ENCODE measurements at places on chromosomes 5 and 9.

DNA sequence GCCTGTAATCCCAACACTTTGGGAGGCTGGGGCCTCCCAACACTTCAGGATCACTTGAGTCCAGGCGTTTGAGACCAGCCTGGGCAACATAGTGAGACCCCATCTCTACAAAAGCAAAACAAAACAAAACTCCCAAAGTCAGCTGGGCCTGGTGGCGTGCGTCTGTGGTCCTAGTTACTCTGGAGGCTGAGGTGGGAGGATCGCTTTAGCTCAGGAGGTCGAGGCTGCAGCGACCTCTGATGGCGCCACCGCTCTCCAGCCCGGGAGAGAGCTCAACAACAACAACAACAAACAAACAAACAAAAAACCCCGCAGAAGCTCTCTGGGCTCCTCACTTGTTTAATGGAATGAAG lies 528 bp downstream of the ACOT12 start:
- no peak for DNase-seq

DNA sequence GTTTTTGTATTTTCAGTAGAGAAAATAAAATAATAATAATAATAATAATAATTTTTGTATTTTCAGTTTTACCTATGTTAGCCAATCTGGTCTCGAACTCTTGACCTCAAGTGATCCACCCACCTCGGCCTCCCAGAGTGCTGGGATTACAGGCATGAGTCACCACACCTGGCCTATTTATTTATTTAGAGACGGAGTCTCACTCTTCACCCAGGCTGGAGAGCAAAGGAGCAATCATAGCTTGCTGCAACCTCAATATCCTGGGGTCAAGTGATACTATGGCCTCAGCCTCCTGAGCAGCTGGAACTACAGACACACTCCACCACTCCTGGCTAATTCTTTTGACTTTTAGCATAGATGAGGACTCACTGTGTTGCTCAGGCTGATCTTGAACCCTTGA lies 167.5 kb downstream of the TLE1 start:
- no peak for DNase-seq

GRCh38 chr9:127520941-127521918 lies 69.9 kb downstream of the LRSAM1 start:
- no peak for DNase-seq

DNA sequence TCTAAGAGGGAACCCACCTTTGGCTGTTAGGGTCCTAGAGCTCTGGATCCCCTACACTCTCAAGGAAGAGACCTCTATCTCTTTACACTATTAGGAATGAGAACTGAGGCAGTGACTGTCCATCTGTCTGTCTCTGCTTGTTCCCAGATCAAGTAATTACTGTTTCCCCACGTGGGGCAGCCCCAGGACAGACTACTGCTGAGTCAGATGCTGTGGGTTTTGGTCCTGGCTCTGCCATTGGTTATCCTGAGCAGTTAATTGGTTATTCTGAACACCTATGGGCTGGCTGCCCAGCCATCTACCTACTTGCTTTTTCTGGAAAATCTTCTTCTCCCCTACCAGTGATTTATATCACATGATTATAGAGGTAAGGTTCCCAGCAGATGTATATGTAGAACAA lies 33.3 kb downstream of the FBXO10 start:
- no peak for DNase-seq

DNA sequence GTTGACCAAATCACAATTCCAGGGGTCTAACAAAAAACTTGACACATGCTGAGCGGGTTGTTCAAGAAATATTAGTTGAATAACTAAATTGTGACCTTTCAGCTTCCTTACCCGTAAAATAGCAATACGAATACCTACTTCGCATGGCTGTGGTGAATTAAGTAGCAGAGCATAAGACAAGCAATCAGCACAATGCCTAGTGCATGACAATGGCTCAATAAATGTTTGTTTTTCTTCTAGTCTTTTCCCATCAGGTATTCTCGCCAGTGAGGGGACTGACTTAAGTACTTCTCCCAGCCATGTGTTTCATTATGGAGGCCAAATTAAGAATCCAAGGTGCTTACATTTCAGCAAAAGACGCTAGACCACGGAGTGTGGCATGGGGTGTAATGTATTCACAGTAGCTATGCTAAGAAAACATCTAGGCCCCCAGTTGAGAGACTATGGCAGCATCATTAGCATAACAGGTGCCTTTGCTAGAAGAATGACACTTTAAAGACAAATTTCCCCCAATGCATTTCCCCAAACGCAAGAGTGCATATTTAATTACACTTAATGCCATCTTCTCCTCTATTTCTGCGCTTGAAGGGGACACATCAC lies 145.9 kb downstream of the ASTN2 start:
- no peak for DNase-seq

DNA sequence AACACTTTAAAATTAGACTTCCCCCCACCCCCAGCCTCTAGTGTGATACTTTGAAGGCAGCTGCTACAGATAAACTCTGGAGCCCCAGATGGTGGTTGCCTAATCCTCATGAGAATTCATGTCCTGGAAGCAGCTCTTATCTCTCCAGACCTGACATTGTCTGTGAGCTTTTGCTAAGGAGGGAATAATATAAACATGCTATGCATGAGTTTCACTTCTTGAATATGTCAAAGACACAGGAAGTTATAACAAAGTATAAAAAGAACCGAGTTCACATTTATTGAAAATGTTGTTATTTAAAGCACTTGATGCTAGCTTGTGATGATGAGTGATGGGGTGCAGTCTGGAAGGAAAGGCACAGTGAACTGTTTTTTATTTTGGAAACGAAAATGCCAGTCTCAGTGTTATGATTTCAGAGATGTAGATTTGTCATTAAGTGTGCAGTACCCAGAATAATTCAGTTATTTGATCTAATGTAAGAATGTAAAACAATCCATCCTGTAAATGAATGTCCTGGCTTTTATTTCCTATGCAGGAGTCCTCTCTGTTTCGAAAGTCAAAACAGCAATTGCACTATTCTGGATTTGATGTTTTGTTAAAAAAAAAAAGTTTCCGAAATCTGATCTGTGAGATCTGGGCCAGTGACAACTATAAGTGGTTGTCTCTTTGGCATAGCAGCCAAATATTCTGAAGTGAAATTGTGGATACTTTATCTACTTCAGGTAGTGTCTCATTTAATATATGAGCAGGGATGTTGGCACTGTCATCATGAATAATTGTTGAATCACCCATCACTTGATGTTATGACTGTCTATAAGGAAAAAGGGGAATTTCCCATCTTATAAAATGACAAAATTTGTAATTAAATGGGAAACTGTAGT lies 77.0 kb downstream of the ZCCHC7 start:
- no peak for DNase-seq

DNA sequence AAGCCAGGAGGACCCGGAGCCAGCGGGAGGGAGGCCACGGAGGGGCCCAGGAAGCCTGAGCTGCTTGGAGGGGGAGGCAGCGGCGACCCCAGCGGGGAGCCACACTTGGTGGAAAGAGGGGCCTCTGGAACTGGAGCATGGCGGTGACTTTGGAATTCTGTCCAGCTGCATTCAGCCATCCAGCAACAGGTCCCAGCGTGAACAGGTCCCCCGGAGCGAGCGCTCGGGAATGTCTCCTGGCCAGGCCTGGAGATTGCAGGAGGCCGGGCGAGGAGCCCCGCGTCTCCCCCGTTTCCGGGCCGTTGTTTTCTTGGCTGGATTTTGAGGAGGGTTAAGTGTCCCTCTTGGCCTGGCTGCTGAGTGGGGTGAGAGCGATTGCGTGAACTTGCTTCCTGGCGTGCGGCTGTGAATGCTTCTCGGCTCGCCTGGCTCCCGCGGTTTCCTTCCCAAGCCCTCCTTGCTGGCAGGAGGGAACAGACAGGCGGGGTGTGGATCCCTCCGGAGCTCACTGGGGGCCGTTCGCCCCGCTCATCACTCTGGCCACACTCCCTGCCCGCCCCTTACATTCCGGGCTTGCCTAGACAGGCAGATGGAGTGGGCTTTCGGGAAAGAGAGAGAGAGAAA lies 125.3 kb upstream of the IRX4 start:
- DNase-seq: no peak

GRCh38 chr9:120928015-120928482 lies 1.5 kb upstream of the TRAF1 start:
- DNase-seq: peak; percentile 53

DNA sequence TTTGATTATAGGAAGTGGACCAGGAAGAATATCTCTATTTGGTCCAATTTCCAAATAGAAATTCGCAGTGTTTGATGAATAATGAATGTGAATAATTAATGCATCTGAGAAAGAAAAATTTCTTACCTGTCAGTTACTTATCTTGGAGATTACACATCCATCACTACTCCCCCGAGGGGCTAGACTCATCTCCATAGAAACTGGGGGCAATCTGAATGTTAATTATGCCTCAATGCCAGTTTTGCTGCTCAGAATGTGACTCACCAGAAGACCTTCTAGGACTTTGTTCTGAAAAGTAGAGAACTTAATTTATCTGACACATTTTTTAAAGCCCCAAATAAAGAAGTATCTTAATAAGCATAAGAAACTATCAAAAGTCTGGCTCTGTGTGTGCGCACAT lies 233.4 kb upstream of the NR4A3 start:
- DNase-seq: no peak
